NCI-H1105 (cell line): ENCODE measurements at places on chromosomes 5 and 9.

GRCh38 chr5:7391814-7392692, 3.9 kb upstream of the ADCY2 start:
- DNase-seq: peak; percentile 63

GRCh38 chr9:7489036-7489435, 310.5 kb downstream of the DMAC1 start:
- peak; percentile 38 for DNase-seq

DNA sequence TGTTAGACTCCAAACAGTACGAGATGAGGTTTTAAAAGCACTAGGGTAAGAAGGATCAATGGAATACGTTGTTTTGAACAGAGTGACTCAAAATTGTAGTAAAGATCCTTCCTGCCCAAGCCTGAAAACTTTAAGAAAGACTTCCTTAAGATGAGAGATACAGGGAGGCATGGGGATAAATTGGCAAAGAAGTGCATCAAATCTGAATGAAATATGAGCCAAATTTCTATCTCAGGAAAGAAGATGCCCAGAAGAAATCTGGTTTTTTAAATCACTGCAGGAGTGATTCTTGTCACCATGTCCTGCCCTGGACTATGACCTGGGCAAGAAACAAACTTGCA, 14.9 kb downstream of the FCN2 start:
- DNase-seq: no peak

- no peak for DNase-seq
Measured at GRCh38 chr9:104961701-104962359, 33.9 kb upstream of the ABCA1 start.

DNA sequence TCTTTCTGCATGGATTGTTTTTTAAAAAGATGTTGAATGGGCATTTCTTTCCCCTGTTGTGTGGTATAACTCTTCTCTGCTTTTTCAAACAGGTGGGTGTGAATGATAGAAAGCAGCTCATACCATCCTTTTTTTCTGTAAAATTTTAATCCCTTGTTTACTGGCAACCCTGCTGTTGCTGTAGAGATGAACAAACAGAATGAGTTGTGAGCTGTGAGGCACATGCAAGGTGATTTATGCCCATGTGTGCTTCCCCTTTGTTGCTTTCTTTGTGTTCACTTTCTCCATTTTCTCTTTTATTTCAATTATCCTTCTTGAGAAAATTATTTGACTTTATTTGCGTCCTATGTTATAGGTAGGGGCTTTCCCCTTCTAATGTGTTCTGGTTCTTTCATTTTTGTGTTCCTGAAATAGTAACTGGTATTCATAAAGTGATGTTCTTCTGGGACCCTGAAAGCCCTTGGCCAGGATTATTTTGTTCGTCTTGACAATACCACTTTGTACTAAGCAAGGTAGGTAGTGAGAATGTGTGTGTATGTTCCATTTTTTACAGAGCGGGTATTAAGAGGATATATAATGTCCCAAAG, 79.9 kb downstream of the AOPEP start:
- no peak for DNase-seq

DNA sequence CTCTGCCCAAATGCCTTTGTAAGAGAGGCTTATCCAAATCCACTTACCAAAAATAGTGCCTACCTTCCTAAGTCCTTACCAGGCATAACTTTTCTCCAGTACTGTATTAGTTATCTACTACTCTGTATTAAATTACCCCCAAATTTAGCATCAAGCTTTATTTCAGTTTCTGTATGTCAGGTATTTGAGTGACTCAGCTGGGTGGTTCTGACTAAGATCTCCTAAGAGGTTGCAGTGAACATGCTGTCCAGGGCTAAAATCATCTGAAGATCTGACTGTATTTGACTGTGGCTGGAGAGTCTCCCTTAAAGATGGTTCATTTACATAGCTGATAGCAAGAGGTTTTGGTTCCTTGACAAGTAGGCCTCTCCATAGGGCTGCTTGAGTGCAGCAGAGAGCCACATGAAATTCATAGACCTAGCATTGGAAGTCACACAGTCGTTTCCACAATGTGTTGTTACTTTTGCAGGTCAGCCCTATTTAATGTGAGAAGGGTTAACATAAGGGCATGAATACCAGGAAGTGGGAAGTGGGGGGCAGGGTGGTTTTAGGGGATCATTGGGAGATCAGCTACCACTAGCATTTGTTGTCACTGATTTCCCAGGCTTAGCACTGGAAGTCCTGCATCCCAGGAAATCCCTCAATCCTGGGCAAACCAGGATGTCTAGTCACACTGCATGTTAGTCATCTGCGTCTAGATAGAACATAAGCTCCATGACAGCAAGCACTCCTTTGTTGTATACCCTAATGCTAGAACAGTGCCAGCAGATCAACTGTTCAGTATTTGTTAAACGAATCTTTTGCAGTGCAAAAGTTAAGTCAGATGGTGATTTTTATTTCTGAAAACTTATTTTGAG, 2.0 kb upstream of the ZNF622 start:
- no peak for DNase-seq

DNA sequence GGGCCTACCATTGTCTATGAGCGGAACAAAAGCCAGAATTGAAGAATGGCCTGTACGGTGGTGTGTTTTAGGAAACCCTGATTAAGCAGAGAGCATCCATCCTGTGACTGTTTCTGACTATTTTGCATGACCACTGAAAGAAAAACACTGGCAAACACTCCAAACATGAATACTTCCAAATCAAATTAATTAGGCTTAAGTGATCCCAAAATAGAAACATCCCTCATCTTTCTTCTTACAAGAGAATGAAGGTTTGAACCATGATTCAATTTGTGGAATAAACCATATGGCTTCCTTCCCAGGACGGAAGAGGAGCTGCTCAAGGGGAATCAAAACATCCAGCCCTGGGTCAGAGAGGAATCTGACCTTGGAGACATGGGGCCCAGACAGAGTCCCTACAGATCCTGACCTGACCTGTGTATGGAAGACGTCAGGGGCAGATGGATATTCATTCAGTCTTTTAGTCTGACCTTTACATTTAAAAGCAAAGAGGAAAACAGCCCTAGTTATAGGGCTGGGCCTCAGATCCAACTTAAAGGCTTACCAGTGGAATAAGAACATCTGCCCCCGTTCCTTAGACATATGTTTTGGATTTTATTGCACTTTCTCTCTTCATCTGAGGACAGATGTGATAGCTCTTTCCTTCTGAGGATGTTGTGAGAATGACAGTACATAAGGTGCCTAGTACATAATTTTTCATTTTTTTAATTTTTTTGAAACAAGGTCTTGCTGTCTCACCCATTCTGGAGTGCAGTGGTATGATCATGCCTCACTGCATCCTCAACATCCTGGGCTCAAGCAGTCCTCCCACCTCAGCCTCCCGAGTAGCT, 17.6 kb upstream of the RECK start:
- no peak for DNase-seq

- DNase-seq: no peak
Measured at GRCh38 chr5:139895046-139895445, 99.4 kb downstream of the PSD2 start.

- DNase-seq: no peak
Measured at GRCh38 chr9:109989296-109989695, 209.3 kb downstream of the PALM2AKAP2 start.

GRCh38 chr5:55101556-55102276, 730 bp upstream of the GZMA start:
- no peak for DNase-seq

DNA sequence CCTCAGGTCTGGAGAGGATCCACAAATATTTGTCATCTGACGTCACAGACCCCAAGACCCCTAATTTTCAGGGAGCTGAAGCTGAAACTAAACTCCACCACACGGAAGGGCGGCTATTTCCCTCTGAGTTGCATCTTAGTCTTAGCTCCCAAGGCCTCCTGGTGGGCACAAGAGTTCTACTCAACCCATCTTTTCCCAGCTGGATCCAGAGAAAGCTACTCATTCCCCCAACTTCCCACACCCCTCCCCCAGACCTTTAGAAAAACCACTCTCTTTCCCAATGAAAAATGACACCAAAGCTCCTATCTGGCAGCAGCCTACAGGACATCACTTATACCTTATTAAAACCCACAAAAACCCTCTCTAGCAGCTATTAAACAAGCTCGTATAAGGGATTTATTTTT, 67.1 kb upstream of the SLC1A1 start:
- no peak for DNase-seq

- DNase-seq: no peak
Measured at GRCh38 chr5:9776525-9776924, 146.4 kb upstream of the TAS2R1 start.

- no peak for DNase-seq
Measured at GRCh38 chr5:54087436-54087835, 222.9 kb downstream of the ARL15 start.

GRCh38 chr9:76099516-76099915, 209.0 kb downstream of the PCSK5 start:
- no peak for DNase-seq

- DNase-seq: no peak
Measured at GRCh38 chr5:98454407-98454806, 319.1 kb upstream of the RGMB start.

GRCh38 chr9:101479338-101480030, 43.9 kb upstream of the ALDOB start:
- no peak for DNase-seq

GRCh38 chr5:112294126-112294525, 125.0 kb downstream of the EPB41L4A start:
- no peak for DNase-seq

GRCh38 chr5:137533963-137534362, 34.8 kb upstream of the SPOCK1 start:
- no peak for DNase-seq

- DNase-seq: no peak
Measured at GRCh38 chr9:129669141-129669718, 3.8 kb downstream of the PRRX2 start.

- no peak for DNase-seq
Measured at GRCh38 chr5:1480217-1480616, 35.0 kb upstream of the SLC6A3 start.

DNA sequence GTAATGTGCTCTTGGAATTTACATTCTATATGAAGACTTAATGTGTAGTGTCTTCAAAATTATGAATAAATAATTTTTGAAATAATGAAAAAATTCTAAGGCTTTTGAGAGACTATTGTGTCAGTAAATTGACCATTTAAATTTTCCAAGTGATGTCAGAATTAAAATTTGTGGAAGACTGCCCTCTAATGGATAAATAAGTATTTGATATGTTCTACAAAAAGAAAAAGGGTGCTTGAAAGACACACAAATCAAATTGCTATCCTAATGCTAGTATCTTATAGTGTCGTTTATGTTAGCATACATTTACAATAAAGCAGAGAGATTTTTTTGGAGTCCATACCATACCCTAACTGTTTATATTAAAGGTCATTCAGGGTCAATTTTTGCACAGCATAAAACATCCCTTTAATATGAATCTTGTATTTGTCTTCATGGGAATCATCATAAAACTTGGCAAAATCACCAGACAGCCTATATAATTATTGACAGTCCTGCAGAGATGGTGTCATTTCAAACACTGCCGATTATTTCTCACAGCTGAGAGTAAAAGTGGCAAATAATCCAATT, 120.8 kb upstream of the SLC27A6 start:
- DNase-seq: no peak

DNA sequence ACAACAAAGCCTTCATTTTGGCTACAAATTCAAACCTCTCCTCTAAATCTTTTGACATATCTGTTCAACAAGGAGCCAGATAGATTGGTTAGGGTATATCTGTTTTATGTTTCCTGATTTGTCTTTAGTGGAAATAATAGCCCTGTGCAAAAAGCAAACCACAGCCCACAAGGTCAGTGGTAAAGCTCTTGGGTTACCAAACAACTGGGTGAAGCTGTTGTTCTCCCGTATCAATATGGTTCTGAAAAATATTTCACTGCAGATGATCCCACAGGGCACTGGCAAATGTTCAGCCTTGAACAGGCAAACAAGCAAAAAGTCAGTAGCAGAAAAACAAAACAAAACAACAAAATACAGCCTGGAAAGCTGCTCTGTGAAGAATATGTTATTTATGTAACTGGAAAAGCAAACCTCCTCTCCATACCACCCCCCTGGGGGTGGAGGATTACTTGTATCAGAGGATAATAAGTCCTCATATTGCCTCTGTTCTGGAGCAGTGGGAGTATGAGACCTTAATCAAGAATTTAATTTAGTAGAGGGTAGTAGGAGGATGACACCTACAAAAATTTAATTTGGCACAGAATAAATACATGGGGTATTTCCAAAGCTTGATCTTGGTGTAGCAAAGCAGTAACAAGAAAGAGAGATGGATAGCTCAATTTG, 20.8 kb upstream of the PTBP3 start:
- DNase-seq: no peak

GRCh38 chr9:95021166-95021886, 294.8 kb downstream of the AOPEP start:
- no peak for DNase-seq

DNA sequence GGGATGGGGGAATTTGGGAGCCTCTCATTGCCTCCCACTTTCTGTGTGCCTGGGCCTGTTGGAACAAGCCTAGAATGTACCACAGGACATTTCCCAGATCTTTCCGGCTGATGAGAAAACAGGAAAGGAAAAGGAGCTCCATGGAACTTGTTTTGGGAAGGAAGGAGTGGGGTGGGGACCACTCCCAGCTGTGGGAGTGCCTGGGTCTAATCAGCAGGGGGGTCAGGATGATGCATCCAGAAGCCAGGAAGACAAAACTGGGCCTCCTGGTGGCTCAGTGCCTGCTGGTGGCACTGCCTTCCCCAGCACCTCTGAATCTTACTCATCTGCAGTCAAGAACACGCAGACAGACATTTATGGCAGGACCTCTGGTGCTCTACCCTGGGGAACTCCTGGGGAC, 2.8 kb downstream of the SMIM33 start:
- no peak for DNase-seq

DNA sequence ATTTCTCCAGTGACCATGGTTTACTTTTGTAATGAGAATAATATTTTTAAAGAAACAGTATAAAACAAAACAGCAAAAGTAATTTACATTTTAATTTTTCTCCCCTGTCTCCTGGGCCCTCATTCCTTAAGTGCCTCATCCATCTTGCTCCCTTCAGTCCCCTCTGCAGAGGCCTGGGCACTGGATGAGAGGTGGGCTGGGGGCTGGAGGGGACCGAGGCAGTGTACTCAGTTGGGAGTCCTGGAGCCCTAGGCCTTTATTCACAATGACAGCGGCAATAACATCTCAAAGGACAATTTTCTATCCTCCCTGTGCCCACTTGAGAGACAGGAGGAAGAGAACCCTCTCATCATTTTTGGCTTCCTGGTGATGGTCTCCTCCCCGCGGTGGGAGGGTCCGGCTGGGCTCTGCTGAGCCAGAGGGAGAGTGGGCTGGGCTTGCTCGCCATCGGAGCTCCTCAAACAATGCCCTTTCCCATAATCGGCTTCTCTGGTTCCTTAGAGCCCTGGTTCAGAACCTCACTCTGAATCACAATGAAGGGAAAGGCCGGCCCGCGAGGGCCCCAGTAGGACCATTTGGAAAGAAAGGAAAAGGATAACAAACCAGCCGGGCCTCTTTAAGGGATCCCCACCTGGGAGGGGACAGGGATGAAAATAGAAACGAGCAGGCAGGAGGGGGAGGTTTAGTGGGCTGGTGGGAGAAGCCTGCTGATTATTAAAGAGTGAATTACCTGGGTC, 9.7 kb upstream of the SMIM32 start:
- no peak for DNase-seq

- DNase-seq: peak; percentile 58
Measured at GRCh38 chr5:176183321-176184074, 54.7 kb upstream of the SIMC1 start.

- no peak for DNase-seq
Measured at GRCh38 chr5:123717139-123717538, 205.2 kb downstream of the CSNK1G3 start.

GRCh38 chr5:87137283-87137682, 130.4 kb upstream of the RASA1 start:
- no peak for DNase-seq

- no peak for DNase-seq
Measured at GRCh38 chr9:105062222-105062855, 134.4 kb upstream of the ABCA1 start.
